ENCODE measurements at places on chromosomes 6 and 20. TPM values are rescaled to one million over a fixed set of nuclear protein-coding genes. Genes with fewer than 3 reads are reported as not detected.

DNA sequence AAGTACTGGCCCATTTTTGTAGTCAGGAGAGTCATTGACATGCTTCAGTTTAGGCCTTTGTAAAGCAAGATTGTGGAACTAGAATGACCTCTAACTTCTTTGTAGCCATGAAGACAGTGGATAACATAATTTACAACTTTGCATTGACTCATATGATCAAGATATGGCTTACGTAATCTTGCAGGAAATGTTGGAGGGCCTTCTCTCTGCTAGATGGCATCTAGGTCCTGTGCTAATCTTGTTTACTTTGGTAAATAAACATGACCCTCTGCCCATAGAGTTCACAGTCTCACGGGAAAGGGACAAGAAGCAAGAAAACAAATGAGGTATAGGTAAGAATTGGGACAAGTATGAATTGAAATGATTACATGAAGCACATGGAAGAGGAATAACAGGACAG, 355.2 kb upstream of the ARID1B start:
- DNase-seq, result peak; percentile 2
- peaks cover 5% of the 10 kb centered on the region for H3K36me3 ChIP-seq
- H3K4me3 ChIP-seq, result no peak overlapping the region
- H3K27me3 ChIP-seq, result no peaks in the 10 kb centered on the region
- peaks cover 21% of the 10 kb centered on the region for H3K4me1 ChIP-seq

- H3K27me3 ChIP-seq, result no peaks in the 10 kb centered on the region
- no peak overlapping the region for H3K27ac ChIP-seq
- DNase-seq, result no peak
- H3K4me3 ChIP-seq, result no peak overlapping the region
- H3K36me3 ChIP-seq, result no peaks in the 10 kb centered on the region
- no peaks in the 10 kb centered on the region for H3K4me1 ChIP-seq
These were observed 158.7 kb downstream of the SYNE1 start for GRCh38 chr6:152478377-152479010.

DNA sequence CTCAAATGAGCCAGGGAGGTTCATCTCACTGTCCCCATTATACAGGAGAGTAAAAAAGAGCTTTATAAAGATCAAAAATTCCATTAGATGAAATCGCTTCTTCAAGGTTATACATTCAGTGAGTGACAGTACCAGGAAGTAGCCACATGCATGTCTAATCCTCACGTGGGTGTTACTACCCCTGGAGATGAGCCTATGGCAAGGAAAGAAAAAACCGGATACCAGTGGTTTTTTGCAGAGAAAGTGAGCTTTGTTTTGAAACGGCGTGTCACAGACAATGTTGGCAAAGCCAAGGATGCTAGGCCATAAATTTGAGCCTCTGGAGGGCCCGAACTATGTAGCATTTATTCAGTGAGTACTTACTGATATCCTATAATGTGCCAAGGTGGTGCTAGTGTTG, 215.0 kb upstream of the RIN2 start:
- H3K4me1 ChIP-seq, result no peaks in the 10 kb centered on the region
- no peak overlapping the region for H3K4me3 ChIP-seq
- H3K27ac ChIP-seq, result no peak overlapping the region
- H3K27me3 ChIP-seq, result peaks cover 8% of the 10 kb centered on the region

DNA sequence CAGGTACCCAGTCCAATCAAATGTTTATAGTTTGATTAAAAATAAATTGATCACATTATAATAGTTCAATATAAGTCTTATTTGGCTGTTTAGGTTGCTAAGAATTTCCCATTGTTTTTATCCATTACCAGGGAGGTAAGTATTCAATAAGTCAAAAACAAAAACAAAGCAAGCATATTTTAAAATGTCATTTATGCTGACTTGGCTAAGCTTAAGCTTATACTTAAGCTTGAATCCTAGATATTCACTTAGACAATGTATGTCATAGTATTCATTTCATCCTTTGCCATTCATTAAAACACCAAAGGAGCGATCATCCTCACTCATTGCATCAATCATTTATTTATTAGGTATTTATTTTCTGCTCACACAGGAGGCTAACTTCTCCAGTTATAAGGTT, 144.9 kb downstream of the PRL start:
- DNase-seq, result no peak
- peaks cover under 1% of the 10 kb centered on the region for H3K36me3 ChIP-seq
- H3K27me3 ChIP-seq, result no peaks in the 10 kb centered on the region
- peaks cover 11% of the 10 kb centered on the region for H3K4me1 ChIP-seq

GRCh38 chr6:140068801-140069200, 694.4 kb upstream of the CITED2 start:
- no peak overlapping the region for H3K27ac ChIP-seq
- no peak overlapping the region for H3K4me3 ChIP-seq
- DNase-seq, result no peak
- H3K36me3 ChIP-seq, result no peaks in the 10 kb centered on the region

DNA sequence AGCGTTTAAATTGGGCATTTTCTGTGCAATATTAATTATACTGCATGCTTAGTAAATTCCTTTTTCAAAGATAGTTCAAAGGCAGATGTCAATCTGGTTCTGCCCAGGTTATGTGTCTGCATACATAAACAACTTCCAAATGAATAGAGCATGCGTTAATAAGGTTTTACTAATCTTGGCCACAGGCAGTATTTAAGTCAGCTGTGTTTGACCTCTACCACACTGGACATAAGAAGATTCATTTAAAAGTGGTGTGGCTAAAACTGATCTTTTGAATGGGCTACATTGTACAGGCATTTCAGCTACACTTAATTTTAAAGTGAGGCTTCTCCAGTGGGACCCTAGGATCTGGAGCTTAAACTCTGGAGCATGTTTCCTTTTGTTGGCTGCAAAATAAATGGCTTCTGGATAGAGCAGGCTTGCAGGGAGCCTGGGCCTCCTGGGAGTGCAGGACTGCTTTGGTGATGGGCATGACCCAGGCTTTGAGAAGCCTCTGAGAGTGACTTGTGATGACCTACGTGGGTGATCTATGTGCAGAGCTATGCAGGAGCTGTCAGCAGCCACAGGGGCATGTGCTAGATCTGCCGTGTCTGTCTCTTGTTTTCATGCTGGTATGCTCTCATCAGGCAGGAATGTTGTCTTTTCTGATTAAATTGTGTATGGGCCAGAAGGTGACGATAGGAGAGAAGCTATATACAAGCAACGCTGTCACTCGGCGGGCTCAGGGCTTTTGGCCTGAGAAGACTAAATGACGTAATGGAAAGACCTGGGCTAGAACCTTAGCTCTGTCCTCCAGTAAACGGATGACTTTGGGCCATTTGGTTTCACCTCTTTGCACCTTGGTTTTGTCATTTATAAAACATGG, 331.2 kb downstream of the QKI start:
- H3K27ac ChIP-seq, result peak overlapping the region; percentile 40
- H3K4me3 ChIP-seq, result no peak overlapping the region
- H3K27me3 ChIP-seq, result no peaks in the 10 kb centered on the region
- H3K4me1 ChIP-seq, result peaks cover 7% of the 10 kb centered on the region
- no peaks in the 10 kb centered on the region for H3K36me3 ChIP-seq

GRCh38 chr6:117502580-117502979, 20.1 kb downstream of the DCBLD1 start:
- no peak overlapping the region for H3K27ac ChIP-seq
- DNase-seq, result no peak
- no peak overlapping the region for H3K4me3 ChIP-seq
- H3K36me3 ChIP-seq, result peaks cover 8% of the 10 kb centered on the region
- peaks cover 63% of the 10 kb centered on the region for H3K4me1 ChIP-seq

GRCh38 chr6:99032396-99032795, 84.7 kb upstream of the FBXL4 start:
- peaks cover 8% of the 10 kb centered on the region for H3K4me1 ChIP-seq
- no peak for DNase-seq
- no peak overlapping the region for H3K27ac ChIP-seq
- H3K27me3 ChIP-seq, result peaks cover 25% of the 10 kb centered on the region
- no peak overlapping the region for H3K4me3 ChIP-seq
- H3K36me3 ChIP-seq, result no peaks in the 10 kb centered on the region

Gene YWHAB
- 377 TPM for total RNA-seq

- H3K36me3 ChIP-seq, result peaks cover 21% of the 10 kb centered on the region
- H3K4me1 ChIP-seq, result peaks cover 17% of the 10 kb centered on the region
- peak overlapping the region; percentile 80 for H3K4me3 ChIP-seq
- H3K27ac ChIP-seq, result peak overlapping the region; percentile 62
- no peak for DNase-seq
These were observed 35.9 kb upstream of the HLA-G start for GRCh38 chr6:29791786-29792122.

Gene TRAPPC3L
- total RNA-seq, result not detected

All from Calu3 (cell line).